ENCODE measurements at places on chromosomes 7 and 10.
A peak's percentile ranks its signal among the peaks of the same experiment; 100 is the strongest.

- DNase-seq = peak; percentile 50
These were observed at the start of gene MDFIC for GRCh38 chr7:114922026-114922651. TSS of gene MDFIC (plus strand) at chr7:114922094. CDS start at chr7:114923034, 940 bp downstream.

DNA sequence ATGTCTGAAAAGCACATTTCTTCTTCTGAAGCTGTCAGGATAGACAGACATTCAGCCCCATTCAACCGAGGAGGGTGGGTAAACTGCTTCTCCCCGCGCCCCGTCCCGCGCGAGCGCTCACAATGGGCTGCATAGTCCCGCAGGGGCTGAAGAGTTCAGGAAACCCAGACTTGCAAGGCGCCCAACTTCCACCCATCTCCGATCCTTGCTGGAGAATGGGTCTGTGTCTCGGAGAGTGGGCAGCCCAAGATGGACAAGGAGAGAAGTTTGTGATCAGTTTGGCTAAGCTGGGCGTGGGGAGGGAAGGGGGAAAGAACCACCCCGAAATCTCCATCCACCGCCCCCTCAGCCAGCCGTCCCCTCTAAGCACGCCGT is 686 bp downstream of the AASS start:
- DNase-seq = no peak

DNA sequence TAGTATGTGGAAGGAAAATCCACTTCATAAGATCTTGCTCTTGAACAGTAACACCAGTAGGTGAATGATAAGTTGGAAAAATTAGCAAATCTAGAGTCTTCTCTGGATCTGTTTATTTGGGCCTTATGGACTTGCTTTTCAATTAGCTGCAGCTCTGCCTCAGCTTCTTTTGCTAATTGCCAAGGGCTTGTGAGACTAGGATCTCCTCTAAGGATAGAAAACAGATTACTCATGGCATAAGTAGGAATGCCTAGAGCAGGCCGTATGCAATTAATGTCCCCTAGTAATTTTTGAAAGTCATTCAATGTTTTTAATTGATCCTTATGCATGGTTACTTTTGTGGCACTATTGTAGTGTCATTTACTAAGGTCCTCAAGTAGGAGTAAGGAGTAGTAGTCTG is 36.5 kb upstream of the DDX50 start:
- no peak for DNase-seq

- DNase-seq = no peak
These were observed 66.5 kb downstream of the VPS50 start for GRCh38 chr7:93298671-93299070.

DNA sequence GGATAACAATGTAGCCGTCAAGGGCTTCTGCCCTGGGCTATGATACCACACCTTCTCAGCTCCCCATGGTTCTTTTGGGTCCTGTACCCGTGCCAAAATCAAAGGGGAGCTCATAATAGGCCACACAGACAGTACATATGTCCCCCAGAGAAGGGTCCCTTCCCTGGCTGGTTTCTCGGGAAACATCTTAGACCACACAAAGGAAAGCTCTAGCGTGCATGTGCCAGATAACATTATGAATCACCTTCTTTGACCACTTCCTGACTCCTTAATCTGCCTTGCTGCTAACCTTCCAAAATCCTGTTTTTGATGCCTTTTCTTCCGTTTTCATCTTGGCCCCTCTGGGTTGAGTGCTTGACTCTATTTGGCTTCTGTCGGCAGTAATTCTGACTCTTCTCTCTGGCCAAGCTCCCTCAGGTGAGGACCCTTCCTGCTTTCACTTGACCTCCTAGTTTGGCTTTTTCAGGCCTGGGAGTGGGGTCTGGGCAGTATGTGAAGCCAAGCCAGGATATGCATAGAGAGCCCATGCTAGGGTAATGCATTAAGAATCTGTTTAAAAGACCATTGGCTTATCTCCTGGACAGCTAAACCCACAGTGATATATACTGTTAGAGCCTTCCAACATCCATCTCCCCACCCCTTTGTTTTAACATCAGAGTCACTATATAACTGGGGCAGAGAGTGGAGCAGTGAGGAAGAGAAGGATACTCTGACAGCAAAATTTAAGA is 84.8 kb downstream of the ANLN start:
- DNase-seq = no peak

GRCh38 chr10:129471447-129472175 is 4.6 kb downstream of the MGMT start:
- DNase-seq = no peak

- DNase-seq = no peak
These were observed 29.0 kb upstream of the EBLN1 start for GRCh38 chr10:22246680-22247391.

- DNase-seq = no peak
These were observed 134.2 kb downstream of the SND1 start for GRCh38 chr7:127786184-127786583.

DNA sequence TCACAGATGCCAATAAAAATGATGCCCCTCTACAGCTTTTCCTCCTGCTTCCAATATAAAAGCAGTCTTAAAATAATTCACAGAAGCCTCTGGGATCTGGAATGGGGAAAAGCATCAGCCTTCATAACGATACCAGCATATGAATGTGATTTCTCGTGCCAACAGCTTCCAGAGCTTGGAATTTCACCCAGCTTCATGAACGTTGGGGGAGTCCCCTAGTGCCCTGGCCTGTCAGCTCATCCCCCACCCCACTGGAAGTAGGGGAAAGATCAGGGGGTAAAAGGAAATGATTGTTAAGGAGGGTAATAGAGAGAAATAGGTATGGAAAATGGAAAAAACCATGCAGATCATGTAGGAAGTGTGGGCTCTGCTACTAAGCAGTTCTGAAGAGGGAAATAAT is 253.6 kb downstream of the INHBA start:
- no peak for DNase-seq

GRCh38 chr7:159071260-159071659 is 73.4 kb downstream of the VIPR2 start:
- DNase-seq = no peak

DNA sequence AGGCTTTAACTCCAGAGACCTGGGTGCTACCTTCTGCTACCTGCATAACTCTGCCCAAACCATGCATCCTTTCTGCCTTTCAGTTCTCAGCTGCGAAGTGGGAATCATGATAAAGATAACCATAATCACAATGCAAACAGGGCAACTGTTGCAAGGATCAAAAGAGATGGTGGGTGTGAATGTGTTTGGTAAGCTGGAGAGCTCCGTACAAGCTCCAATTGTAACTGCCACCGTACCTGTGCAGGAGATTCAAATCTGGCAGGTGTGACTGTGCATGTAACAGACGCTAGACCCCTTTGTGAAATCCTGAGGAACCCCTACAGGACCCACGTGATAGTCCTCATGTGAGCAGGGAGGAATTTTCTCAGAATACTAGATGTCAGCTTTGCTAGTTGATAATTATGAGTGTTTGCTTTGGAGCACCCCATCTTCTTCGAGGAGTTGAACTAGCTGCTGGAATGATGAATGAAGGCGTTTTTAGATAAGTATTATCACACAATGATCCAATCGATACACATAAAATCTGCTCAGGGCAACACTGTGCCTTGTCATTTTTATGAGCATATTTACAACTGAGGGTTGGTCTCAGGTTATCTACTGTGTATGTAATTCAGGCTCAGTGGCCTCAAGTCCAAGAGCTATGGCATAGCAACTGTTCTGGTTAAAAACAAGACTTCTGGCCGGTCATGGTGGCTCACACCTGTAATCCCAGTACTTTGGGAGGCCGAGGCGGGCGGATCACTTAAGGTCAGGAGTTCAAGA is 15.4 kb upstream of the FRAT2 start:
- no peak for DNase-seq

DNA sequence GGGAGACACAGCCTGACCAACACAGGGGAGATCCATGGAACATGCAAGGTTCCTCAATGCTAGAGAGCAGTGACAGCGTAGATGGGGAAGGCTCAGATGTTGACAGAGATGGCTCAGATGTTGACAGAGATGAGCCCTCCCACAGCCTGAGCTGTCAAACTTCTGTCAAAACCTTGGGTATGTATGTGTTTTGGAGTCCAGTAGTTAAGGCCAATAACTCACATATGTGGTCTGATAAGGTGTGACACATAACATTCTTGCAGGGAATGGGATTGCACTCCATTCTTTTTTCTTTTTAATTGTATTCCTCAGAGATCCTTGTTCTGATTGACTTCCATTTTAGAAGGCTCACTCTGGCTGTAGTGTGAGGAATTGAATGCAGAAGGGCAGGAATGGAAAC is 136.3 kb downstream of the C1GALT1 start:
- DNase-seq = no peak

- DNase-seq = no peak
These were observed 435.8 kb downstream of the GPAM start for GRCh38 chr10:111747751-111748150.

- no peak for DNase-seq
These were observed 1.6 kb downstream of the GLUD1 start for GRCh38 chr10:87092861-87093631.

DNA sequence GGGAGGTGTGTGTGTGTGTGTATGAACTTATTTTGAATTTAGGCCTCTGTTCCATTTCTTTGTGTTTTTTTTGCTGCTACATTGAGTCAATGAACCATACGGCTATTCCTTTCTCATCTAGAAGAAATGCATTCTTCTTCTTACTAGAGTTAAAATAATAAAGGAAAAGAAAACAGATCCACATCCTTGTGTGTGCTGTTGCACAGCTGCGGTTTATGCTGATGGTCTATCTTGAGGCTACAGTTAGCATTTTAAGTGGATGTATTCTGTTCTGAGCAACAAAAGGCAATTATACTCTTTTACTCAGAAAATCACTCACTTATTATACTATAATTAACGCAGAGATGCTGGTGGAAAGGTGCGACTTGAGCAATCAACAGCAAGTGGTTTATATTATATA is 615.0 kb upstream of the MBL2 start:
- no peak for DNase-seq

GRCh38 chr7:45147858-45148652 is 9.5 kb upstream of the RAMP3 start:
- DNase-seq = no peak

DNA sequence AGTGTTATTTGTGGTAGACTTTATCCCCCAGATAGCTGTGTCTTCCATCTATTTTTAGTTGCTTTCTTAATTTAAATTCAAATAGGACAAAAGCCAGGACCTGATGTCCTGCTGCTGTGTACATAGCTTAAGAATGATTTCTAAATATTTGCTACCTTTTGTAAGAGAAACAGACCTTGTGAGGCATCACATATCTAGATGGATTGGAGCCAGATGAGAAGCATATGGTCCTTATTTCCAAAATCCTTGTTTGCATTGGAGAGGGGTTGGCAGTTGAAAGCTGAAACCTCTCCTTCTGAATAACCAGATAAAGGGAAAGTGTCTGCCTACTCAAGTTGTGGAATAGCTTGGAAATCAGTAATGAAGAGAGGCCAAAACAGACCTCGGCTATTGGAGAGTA is 50.7 kb upstream of the AMPH start:
- no peak for DNase-seq

DNA sequence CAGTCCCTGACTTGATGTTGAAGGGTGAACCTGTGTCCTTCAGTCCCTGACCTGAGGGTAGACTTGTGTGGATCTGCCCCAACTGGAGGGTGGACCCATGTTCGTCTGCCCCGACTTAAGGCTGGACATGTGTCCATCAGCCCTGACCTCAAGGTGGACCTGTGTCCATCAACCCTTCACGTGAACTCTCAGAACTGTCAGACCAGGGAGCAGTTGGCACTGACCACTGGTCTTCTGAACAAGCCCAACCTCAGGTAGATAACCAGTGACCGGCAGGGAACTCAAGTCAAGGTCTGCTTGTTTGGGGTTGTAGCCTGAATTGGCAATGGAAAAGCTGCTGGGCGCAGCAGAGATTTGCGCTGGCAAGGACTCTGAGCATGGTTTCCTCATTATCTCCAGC is 96.5 kb downstream of the ADCY1 start:
- DNase-seq = no peak

- no peak for DNase-seq
These were observed 225.5 kb upstream of the GNAI1 start for GRCh38 chr7:79909176-79909575.

- DNase-seq = no peak
These were observed 53.5 kb upstream of the AGBL3 start for GRCh38 chr7:134932707-134933370.

DNA sequence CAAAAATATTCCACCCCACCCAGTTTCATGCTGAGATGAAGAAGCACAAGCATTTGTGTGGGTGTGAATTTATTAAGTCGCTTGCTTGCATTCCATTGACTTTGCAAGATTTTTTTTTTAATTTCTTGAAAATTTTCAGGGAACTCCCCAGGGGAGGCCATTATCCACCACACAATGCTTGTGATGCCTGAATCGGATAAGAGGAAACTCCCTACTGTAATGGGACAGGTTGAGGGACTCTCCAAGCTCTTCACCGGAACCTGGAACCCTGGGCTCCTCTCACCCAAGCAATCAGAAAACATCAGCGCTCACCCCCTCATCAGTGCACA is 153.6 kb upstream of the ZMIZ1 start:
- DNase-seq = no peak

DNA sequence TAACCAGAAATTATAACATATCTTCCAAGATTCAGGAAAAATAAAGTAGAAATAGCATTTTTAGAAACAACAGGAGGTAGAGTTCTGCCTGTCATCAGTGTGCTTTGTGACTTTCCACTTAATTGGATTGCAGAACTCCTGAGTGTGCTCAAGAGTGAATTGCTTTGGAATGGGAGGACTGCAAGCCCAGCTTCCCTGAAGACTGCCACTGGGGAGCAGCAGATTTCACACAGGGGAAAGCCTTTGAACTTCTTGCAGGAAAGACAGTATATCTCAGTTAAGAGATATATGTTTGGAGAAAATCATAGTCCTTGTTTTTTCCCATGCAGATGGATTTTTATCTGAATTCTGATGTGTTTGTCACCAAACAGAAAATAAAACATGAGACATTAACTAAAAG is 124.5 kb downstream of the TMEM168 start:
- DNase-seq = no peak

- DNase-seq = no peak
These were observed 4.1 kb upstream of the INTS1 start for GRCh38 chr7:1508277-1508758.

DNA sequence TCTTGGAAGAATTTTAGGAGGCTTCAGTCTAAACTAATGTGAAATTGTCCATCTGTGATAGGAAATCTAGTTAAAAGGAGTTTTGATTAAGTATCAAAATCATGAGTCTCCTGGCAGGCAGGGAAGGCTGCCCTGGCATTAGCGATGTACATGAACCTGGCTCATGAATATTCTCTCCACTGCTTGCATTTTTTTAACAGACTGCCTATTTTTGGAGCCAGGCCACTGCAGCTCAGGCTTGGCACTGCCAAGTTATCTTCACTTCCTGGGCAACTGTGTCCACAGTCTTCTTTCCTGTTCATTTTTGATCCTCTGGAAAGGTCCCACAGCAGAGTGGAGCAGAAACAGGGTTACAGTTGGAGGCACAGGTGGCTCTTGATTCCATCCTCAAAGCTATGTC is 7.0 kb downstream of the GPR26 start:
- no peak for DNase-seq

DNA sequence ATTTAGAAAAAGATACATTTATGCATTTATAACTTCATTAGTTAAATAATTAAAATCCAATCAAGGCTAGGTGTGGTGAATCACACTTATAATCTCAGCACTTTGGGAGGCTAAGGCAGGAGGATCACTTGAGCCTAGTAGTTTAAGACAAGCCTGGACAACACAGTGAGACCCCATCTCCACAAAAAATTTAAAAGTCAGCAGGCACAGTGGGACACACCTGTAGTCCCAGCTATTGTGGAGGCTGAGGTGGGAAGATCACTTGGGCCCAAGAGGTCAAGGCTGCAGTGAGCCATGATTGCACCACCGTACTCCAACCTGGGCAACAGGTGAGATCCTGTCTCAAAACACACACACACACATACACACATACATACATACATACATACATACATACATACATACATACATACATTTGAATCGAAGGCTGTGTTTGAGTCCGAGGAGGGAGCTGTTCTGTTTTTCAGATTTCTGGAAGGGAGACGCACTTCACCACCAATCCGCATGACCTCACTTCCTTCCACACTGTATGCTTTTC is 30.1 kb downstream of the SFMBT2 start:
- no peak for DNase-seq

Data from stimulated activated CD4-positive, alpha-beta T cell treated with anti-CD3 and anti-CD28 coated beads, Interleukin-1b, Interleukin-23, amount 100 ng/mL, for 1 hour (primary cell).